ENCODE measurements at places on chromosomes 13 and 19. TPM values are rescaled to one million over a fixed set of nuclear protein-coding genes. Genes with fewer than 3 reads are reported as not detected.
A peak's percentile ranks its signal among the peaks of the same experiment; 100 is the strongest.

SLITRK6 gene
- total RNA-seq = 0.65 TPM

CGB5 gene
- total RNA-seq = not detected

GRCh38 chr19:1853295-1854038 is 5.2 kb upstream of the REXO1 start:
- H3K36me3 ChIP-seq = peaks cover 6% of the 10 kb centered on the region
- peak; percentile 69 for DNase-seq
- peaks cover 66% of the 10 kb centered on the region for H3K4me1 ChIP-seq
- no peak overlapping the region for H3K4me3 ChIP-seq

DNA sequence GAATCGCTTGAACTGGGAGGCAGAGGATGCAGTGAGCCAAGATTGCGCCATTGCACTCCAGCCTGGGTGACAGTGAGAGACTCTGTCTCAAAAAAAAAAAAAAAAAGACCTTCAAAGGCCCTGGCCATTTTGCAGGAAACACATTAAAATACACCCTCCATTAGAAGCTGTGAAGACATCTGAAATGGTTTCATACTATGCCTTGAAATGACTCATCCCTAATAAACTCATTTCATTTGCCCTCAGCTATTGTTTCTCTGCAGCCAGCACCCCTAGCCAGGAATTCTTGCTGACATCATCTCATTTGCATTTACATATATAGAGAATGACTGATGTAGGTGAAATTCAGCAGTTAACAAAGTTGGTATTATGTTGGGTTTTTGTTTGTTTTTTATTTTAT is 8.7 kb downstream of the EML2 start:
- H3K27ac ChIP-seq = no peak overlapping the region
- H3K36me3 ChIP-seq = peaks cover 47% of the 10 kb centered on the region
- no peak for DNase-seq
- H3K27me3 ChIP-seq = no peaks in the 10 kb centered on the region
- no peaks in the 10 kb centered on the region for H3K4me1 ChIP-seq

GRCh38 chr13:31742097-31742734 is 2.9 kb downstream of the RXFP2 start:
- peak overlapping the region; percentile 20 for H3K4me3 ChIP-seq
- H3K27me3 ChIP-seq = no peaks in the 10 kb centered on the region
- H3K27ac ChIP-seq = no peak overlapping the region
- peaks cover 12% of the 10 kb centered on the region for H3K4me1 ChIP-seq
- DNase-seq = peak; percentile 57
- no peaks in the 10 kb centered on the region for H3K36me3 ChIP-seq

Data from heart left ventricle (tissue), 16 donors.